Activated CD4-positive, alpha-beta T cell treated with anti-CD3 and anti-CD28 coated beads, Interleukin-2, amount 50 U/mL, for 4 hours (primary cell): ENCODE measurements at places on chromosomes 3 and 15.

DNA sequence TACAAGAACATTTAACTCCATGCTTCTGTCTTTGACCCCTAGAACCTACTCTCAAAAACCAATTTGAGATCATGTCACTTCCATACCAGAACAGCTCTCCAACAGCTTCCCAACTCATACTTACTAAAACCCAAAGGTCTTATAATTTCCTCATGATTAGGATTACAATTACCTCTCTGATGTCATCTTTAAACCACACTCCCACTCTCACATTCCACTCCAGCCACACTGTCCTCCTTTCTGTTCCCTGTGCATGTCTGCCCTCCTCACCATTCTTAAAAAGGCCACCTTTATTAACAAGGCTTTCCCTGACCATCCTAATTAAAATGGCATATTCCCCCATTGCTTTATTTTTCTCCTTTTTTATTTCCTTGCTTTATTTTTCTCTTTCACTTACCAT, 18.9 kb downstream of the PHC3 start:
- no peak for DNase-seq

GRCh38 chr3:63631670-63632069, 20.8 kb upstream of the SNTN start:
- no peak for DNase-seq

DNA sequence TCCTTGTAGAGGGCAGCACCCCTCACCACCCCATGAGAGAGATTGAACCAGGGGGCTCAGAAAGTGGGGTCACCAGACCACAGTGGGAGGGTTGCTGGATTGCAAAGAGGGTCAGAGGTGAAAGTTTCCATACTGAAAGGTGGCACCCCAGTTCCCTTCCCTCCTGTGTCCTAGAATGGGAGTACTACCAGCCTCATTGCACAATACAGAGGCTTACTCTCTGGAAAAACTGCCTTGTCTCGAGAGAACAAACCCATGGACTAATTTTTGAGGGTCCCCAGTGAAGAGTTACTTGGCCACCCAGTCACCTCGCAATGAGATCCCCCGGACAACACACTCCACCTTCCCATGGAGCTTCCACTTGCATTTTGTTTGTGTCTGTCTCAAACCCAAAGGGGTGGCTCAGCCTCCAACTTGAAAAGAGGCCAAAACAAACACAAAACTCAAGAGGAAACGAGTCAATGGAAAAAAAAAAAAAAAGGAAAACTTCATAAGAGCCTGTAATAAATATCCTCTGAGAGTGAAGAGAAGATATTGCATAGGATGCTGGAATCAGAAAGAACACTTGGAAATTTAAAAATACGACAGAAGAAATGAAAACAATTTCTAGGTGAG, 18.6 kb downstream of the MESP2 start:
- DNase-seq: no peak

- DNase-seq: no peak
Observed at GRCh38 chr15:39144613-39145499, 436.0 kb upstream of the THBS1 start.

DNA sequence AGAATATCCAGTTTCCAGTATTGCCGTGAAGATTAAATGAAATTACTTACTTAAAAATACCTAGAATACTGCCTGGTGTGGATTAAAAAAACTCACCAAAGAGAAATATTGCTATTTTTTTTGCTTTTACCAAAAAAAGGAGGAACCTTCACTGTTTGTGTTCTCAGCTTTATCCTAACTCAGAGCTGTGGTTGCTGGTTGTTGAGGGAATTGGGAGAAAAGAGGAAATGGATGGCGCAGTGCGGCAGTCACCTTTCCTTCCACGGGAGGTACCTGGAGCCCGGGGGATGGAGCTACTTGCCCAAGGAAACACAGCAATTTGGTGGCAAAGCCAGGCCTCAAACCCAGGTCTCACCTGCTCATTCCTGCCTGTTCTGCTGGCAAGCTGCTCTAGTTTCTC, 270.3 kb downstream of the RPLP1 start:
- no peak for DNase-seq

GRCh38 chr3:124227150-124227630, 235.3 kb upstream of the ROPN1 start:
- DNase-seq: no peak

DNA sequence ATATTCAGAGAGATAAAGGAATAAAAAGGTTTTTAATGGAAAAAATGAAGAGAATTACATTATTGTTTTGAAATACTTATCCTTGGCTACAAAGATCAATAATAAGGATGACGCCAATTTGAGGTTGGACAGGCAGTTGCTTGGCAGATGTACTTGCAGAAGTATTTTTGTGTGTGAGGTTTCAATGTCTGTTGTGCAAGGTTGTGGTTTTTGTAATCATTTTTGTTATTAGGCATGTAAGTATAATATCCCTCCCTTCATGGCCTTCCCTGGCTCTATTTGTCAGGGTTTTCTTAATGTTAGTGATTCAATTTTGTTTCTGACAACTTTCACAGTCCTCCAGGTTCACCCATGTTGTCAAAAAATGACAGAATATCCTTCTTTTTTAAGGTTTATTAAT, 105.9 kb downstream of the OTOL1 start:
- no peak for DNase-seq

- no peak for DNase-seq
Observed at GRCh38 chr3:129740090-129740489, 133.6 kb upstream of the PLXND1 start.

- DNase-seq: no peak
Observed at GRCh38 chr3:151171145-151171757, 31.8 kb downstream of the GPR171 start.

GRCh38 chr15:72797834-72798233, 14.3 kb upstream of the ADPGK start:
- no peak for DNase-seq

GRCh38 chr3:142963516-142964448, at the start of gene PAQR9:
PAQR9 (minus strand) TSS chr3:142963674; CDS start chr3:142963336, 338 bp downstream.
- DNase-seq: no peak

- no peak for DNase-seq
Observed at GRCh38 chr3:164927728-164928127, 150.6 kb downstream of the SI start.

- no peak for DNase-seq
Observed at GRCh38 chr3:130925628-130926027, 31.7 kb downstream of the ATP2C1 start.

- DNase-seq: no peak
Observed at GRCh38 chr3:52494886-52495495, at the start of gene STAB1. STAB1 (plus strand) TSS chr3:52495338; CDS start chr3:52495414, 76 bp downstream.

DNA sequence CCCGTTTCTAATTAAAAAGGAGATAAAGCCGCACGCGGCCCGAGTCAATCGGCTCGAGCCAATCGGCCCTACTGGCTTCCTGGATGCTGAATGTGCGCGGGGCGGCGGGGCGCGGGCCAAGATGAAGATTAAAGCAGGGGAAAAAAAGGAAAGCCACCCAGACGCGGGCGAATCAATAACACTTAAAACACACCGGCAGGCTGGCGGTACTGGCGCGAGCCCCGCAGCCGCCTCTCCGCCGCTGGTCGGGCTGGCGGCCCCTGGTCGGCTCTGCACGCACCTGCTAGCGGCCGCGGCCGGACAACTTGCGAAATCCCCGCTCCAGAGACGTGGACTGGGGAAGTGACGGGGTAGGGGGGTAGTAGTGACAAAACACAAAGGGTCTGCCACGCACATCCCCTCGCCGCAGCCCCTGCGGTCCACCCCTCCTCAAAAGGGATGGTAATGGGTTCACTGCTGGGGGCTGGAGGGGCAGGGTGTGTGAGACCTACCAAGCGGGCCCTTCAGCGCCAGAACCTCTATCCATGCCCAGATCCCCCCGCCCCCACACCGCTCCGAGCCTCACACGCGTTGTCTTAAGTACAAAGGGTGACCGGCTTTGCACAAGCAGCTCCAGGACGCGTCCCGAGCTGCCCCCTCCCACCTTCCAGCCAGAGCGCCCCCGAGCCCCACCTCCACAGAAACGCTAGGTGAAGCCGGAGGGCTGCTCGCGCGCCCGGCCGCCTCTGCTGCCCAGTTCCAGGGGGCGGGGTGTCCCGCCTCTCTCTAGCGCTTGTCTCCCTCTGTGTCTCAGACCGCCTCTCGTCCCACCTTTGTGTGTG, 1.4 kb downstream of the WNT7A start:
- no peak for DNase-seq

DNA sequence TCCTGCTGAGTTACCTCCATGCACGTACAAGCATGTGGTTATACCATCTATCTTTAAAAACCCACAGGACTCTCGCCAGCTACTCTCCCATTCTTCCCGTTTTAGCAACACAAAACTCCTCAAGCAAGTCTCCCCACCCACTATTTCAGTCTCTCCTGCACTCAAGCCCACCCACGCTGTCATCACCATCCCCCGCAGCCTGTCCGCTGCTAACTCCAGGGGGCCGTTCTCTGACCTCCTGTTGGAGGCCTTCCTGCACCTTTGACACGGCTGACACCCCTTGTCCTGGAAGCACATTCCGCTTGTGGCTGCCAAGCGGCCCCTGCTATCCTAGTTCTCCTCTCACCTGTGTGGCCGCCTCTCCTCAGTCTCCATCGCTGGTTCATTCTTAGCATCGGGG, 7.5 kb upstream of the PCSK6 start:
- DNase-seq: no peak

- no peak for DNase-seq
Observed at GRCh38 chr3:43448098-43448497, 161.8 kb downstream of the SNRK start.

GRCh38 chr15:41024885-41025284, 71.6 kb downstream of the CHAC1 start:
- no peak for DNase-seq

DNA sequence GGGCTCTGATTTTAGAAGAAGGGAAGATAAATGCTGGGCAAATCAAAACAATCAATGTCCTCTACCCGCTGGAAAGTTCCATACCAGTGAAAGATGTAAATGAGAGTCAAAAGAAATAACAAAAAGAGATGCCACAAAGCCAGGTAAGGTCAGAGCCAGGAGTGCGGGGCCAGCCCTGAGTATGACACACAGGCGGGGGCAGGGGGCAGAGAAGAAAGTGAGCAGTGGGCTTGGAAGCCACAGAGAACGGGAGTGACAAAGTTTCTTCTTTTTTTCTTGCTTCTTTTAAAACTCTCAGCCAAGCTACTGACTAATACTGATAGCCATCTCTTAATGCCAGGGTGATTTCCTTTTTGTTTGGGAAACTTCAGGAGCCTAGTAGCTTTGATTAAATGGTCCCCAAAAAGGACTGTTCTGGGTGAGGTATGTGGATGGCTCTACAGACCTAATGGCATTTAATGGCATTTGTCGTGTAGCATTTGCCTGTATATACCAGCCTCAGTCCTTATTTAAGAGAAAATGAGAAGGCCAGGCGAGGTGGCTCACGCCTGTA, 23.1 kb upstream of the TSEN2 start:
- DNase-seq: no peak

- no peak for DNase-seq
Observed at GRCh38 chr3:52458770-52459545, 3.6 kb downstream of the NISCH start.

GRCh38 chr3:4797201-4797705, 182.0 kb upstream of the BHLHE40 start:
- no peak for DNase-seq

GRCh38 chr3:27378331-27378730, 9.1 kb upstream of the NEK10 start:
- DNase-seq: no peak
